ENCODE measurements at places on chromosomes 2 and 18.

DNA sequence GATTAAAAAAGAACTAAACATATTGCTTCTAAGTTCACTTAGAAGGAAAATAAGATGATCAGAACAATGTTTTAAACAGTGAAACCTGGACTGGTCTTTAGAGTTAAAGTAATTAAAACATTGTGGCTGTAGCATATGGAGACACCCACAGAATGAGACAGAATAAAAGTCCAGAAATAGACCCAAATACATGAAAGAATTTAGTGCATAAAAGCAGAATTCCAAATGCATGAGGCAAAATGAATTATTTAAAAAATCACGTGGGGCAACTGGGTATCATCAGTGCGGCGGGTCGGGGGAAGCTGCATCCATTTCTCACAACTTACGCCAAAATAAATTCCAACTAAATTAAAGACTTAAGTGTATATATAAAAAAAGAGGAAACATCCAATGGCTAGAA, 12.1 kb downstream of the RNF149 start:
- DNase-seq, result no peak

GRCh38 chr2:128536925-128537620, 218.4 kb upstream of the HS6ST1 start:
- peak; percentile 63 for DNase-seq

GRCh38 chr2:18093196-18093595, 214.7 kb downstream of the KCNS3 start:
- no peak for DNase-seq

GRCh38 chr2:58545300-58546280, 304.5 kb upstream of the FANCL start:
- DNase-seq, result no peak

GRCh38 chr2:46644690-46645385, 165.5 kb downstream of the TMEM247 start:
- no peak for DNase-seq

- DNase-seq, result no peak
These were observed 335.7 kb upstream of the UBE2E3 start for GRCh38 chr2:180644709-180645108.

- DNase-seq, result no peak
These were observed 2.8 kb upstream of the NRP2 start for GRCh38 chr2:205679410-205680009.

DNA sequence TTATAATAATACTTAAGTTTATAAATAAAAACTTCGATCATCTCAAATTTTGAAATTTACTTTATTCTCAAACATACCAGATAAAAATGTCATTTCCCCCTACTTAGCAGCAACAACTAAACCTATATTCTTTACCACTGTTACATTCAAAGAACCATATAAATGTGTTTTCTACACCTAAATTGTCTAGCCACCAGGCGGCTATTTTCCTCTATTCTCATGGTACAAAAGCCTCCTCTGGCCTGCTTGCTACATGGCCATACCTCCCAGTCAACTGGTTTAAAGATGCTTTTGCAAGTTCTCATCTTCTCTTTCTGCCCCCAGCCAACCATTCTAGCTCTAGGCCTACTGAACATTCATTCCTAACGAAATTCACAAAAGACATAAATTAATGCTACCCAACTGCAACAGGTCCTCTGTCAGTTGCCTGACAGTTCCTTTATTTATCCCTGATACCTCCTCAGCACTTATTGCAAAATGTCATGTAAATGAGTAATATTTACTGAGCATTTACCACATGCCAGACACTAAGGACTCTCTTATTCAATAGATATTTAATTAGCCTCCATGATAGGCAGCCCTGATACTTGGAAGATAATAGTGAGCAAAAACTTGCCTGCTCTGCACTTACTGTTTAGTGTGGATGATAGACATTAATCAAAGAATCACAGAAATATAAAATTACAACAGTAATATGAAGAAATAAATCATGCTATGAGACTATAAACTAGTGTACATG, 5.0 kb downstream of the C1D start:
- DNase-seq, result no peak

GRCh38 chr2:75476761-75477160, 84.0 kb downstream of the EVA1A start:
- no peak for DNase-seq

- no peak for DNase-seq
These were observed 1.5 kb upstream of the KLHL30 start for GRCh38 chr2:238136820-238137537.

- DNase-seq, result no peak
These were observed 44.1 kb downstream of the ZNF385B start for GRCh38 chr2:179817181-179817841.
